ENCODE measurements at places on chromosomes 16 and 17. TPM values are rescaled to one million over a fixed set of nuclear protein-coding genes. Genes with fewer than 3 reads are reported as not detected.

GRCh38 chr16:14015948-14016347, 55.2 kb upstream of the MRTFB start:
- peak; percentile 83 for DNase-seq

DNA sequence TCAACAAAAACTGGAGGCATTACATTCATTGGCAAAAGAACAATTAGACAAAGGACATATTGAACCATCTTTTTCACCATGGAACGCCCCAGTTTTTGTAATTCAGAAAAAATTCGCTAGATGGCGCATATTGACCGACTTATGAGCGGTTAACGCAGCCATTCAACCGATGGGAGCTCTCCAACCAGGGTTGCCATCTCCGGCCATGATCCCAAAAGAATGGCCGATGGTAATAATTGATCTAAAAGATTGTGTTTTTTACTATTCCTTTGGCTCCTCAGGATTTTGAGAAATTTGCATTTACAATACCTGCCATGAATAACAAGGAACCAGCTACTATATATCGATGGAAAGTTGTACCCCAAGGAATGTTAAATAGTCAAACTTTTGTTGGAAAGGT, 21.4 kb downstream of the ALOX15B start:
- peak; percentile 26 for DNase-seq

- no peak for DNase-seq
Observed at GRCh38 chr16:50023641-50024040, 1.4 kb upstream of the CNEP1R1 start.

DNA sequence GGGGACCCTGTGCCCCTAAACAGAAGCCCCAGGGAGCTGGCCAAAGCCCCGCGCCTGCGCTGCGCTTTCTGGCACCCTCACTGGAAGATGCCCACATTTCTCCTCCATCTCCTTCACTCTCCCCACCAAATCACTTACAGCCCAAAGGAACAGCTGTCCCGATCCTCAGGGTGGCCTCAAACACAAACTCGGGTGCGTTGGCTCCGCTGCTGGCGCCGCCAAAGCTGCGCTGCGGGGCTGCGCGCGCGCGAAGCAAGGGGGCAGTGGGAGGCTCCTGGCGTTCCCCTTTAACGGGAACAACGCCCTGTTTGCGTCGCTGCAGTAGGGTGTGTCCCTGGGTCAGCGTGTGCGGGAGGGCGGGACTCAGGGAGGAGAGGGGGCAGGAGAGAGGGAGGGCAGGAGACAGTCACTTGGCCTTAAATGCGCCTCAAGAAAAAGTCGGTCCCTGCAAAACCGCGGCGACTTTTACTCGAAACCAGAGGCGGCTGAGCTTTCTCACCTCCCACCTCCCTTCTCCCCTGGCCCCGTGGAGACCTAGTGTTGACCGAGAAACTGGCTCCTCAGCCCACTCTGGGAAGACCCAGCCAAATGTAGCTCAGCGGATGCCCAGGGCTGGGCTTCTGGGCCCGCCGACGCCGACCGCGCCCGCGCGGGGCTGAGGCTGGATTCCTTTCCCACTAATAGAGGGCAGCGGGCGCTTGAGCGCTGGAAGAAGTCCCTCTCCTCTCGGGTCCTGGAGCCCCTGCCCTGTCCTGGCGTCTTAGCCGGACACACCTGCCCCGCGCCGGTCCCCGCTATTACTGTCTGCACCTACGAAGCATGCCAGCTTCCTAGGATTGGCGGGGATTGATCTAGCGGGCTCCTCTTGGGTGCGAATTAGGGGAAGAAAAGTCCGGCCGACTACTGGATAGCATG, 2.6 kb downstream of the PMP22 start:
- DNase-seq, result peak; percentile 95

DNA sequence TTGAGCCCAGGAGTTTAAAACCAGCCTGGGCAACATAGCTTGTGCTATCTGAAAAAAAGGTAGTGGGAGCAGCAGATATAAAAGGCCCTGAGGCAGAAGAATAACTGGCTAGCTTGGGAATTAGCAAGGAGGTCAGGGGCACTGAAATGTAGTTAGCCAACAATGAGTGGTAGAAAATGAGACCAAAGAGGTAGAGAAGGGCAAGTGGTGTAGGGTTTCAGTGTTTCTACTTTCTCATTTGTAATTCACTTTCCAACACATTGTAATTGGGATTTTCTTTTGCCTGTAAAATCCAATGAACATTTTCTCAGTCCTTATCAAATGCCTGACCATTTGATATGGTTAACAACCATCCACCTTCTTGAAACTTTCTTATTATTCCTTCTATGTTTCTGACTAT, 95.1 kb upstream of the CORO6 start:
- DNase-seq, result no peak

The RHBDF2 gene
- 9.9 TPM for total RNA-seq

The TTYH2 gene
- 16.5 TPM for total RNA-seq

The PHLPP2 gene
- total RNA-seq, result 6.0 TPM
